Activated T-cell treated with anti-CD3 and anti-CD28 coated beads, Interleukin-2, amount 50 U/mL, for 24 hours (primary cell): ENCODE measurements at places on chromosomes 1 and 21.
A peak's percentile ranks its signal among the peaks of the same experiment; 100 is the strongest.

GRCh38 chr21:45248301-45248892 lies 39.3 kb downstream of the POFUT2 start:
- H3K4me1 ChIP-seq, result no peaks in the 10 kb centered on the region
- H3K4me3 ChIP-seq, result no peak overlapping the region
- no peak overlapping the region for H3K27ac ChIP-seq
- peaks cover 9% of the 10 kb centered on the region for H3K27me3 ChIP-seq
- no peak for DNase-seq
- no peaks in the 10 kb centered on the region for H3K36me3 ChIP-seq

DNA sequence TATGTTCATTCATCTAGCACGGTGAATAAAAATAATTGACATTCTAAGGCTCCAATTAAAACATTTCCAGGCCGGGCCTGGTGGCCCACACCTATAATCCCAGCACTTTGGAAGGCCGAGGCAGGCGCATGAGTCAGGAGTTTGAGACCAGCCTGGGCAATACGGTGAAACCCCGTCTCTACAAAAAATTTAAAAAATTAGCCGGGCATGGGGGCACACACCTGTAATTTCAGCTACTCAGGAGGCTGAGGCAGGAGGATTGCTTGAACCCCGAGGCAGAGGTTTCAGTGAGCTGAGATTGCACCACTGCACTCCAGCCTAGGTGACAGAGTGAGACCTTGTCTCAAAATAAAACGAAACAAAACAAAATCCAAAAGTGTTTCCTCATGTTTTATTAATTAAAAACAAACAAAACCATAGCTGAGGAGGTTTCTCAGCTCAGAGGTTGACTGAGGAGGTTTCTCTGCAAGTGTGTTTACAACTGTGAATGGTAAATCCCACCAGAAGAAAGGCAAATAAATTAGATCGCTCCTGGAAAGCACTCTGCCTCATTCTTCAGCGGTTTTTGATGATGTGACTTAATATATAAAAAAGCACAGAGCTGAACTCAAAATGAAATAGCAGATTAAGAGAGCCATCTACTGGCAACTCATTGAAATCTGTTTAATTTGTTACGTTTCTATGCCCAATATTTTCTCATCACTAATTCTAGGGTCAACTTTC lies 37.7 kb upstream of the ATG4C start:
- no peaks in the 10 kb centered on the region for H3K4me1 ChIP-seq
- no peak overlapping the region for H3K27ac ChIP-seq
- H3K4me3 ChIP-seq, result no peak overlapping the region
- H3K36me3 ChIP-seq, result no peaks in the 10 kb centered on the region
- peaks cover 11% of the 10 kb centered on the region for H3K27me3 ChIP-seq

- H3K36me3 ChIP-seq, result no peaks in the 10 kb centered on the region
- peaks cover 18% of the 10 kb centered on the region for H3K27me3 ChIP-seq
- no peak overlapping the region for H3K27ac ChIP-seq
- H3K4me1 ChIP-seq, result no peaks in the 10 kb centered on the region
- no peak overlapping the region for H3K4me3 ChIP-seq
Observed at GRCh38 chr1:236353813-236354212, 40.3 kb upstream of the EDARADD start.

DNA sequence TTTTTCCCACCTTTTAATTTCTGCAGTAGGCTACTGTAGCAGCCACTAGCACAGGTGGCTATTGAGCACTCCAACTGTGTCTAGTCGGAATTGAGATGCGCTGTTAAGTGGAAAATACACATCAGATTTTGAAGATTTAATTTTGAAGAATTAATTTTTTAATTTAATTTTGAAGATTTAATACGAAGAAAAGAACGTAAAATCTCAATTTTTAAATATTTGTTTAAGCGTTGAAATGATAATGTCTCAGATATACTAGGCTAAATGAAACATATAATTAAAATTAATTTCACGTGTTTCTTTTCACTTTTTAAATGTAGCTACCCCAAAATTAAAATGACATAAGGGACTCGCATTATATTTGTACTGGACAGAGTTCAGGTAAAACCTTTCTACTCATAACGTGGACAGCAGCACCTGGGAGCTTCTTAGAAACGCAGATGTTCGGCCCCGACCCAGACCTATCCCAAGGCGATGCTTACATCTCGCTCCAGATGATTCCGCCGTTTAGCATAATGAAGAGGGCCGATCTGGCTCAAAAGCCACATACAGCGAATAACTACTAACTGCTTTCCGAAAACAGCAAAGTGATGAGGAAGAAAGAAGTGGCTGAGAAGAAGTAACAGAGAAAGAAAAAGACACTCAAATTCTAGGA lies 717 bp downstream of the CRYZL1 start:
- H3K27me3 ChIP-seq, result peaks cover 21% of the 10 kb centered on the region
- peak; percentile 33 for DNase-seq
- peak overlapping the region; percentile 97 for H3K27ac ChIP-seq
- H3K36me3 ChIP-seq, result peaks cover 23% of the 10 kb centered on the region

GRCh38 chr1:164772635-164773034 lies 213.7 kb downstream of the PBX1 start:
- no peak for DNase-seq
- no peaks in the 10 kb centered on the region for H3K27me3 ChIP-seq
- H3K4me3 ChIP-seq, result no peak overlapping the region
- H3K4me1 ChIP-seq, result no peaks in the 10 kb centered on the region
- no peaks in the 10 kb centered on the region for H3K36me3 ChIP-seq

DNA sequence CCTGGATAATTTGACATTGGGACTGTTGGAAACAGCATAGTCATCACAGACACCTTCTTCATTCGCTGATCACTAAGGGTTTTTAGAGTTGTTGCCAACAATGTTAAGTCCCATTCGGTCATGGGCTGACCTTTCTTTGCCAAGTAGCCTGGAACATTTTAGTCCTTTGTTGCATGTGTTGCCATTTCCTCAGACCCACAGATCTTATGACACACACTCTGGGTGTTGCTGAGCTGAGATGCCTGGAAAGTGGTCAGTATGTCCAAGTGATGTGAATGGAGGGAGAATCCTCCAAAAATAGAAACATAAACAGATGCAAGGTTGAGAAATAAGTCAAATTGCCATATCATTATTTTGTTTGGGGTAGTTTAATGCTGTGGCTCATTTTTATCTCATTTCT lies 61.5 kb upstream of the GJA5 start:
- H3K27ac ChIP-seq, result no peak overlapping the region
- no peaks in the 10 kb centered on the region for H3K36me3 ChIP-seq
- H3K4me1 ChIP-seq, result no peaks in the 10 kb centered on the region
- no peak for DNase-seq

DNA sequence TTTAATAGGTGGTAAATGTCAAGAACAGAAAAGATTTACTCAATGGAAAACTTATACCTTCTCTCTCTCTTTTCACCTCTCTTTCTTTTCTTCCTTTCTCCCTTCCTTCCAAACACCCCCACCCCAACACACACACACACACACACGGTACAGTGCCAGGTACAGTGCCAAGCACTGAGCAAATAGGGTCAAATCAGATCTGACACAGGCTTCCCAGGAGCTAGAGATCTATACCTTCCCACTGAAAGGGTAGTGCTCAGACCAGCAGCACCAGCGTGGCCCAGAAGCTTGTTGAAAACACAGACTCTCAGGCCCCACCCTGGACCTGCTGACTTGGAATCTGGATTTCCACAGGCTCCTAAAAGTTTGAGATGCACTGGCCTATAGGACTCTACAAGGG lies 31.9 kb downstream of the IRF2BP2 start:
- no peak for DNase-seq
- H3K36me3 ChIP-seq, result no peaks in the 10 kb centered on the region
- H3K27me3 ChIP-seq, result no peaks in the 10 kb centered on the region
- no peaks in the 10 kb centered on the region for H3K4me1 ChIP-seq

DNA sequence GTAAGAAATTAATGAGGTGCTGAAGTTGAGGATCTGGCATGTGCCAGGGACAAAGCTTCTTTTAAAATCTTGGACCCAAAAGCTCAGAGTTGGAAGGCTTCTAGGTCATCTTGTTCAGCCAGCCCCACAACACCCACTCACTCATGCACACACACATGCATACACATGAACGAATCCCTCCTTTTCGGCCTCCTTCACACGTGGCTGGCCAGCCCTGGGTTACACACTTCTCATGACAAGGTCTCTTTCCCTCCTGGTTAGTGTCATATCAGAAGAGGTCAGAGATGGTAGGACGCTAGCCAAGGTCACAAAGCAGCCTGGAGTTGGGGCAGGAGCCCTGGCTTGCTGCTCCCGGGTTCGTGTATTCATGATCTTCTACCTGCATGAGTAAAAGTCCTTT lies 6.9 kb downstream of the DMBX1 start:
- no peak overlapping the region for H3K4me3 ChIP-seq
- H3K36me3 ChIP-seq, result no peaks in the 10 kb centered on the region
- peaks cover 12% of the 10 kb centered on the region for H3K4me1 ChIP-seq
- H3K27ac ChIP-seq, result no peak overlapping the region

DNA sequence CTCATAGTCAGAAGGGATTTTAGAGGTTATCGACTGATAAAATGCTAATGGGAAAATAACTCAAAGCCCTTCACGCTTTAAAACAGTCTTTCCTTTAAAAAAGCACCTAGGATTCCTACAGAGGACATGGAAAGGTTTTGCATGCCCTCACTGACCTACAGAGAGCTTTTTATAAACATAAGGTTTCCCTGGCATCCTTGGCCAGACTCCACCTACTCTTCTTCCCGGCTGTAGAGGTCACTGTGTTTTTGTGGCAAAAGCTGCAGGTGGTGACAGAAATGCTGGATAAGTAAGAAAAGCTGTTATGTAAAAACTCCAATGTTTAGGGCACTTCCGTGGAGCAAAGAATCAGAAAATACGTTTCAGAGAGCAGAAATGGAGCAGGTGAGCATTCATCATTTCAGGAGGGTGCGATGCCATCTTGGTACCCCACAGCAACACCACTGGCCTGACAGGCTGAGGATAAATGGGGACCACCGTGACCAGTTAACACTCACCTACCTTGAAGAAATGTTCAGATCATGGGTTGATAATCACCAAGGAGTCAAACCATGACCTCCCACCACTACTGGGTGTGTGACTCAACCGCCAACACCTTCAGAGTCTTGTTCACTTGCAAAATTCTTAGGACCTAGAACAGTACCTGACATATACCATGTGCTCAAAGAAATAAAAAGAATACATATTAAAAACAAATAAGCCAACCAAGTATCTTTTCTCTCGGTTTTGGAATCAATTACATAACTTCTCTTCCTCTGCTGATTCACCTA lies 46.6 kb downstream of the SSBP3 start:
- H3K4me3 ChIP-seq, result no peak overlapping the region
- DNase-seq, result no peak
- H3K27me3 ChIP-seq, result no peaks in the 10 kb centered on the region
- H3K4me1 ChIP-seq, result peaks cover 96% of the 10 kb centered on the region
- H3K27ac ChIP-seq, result peak overlapping the region; percentile 73

DNA sequence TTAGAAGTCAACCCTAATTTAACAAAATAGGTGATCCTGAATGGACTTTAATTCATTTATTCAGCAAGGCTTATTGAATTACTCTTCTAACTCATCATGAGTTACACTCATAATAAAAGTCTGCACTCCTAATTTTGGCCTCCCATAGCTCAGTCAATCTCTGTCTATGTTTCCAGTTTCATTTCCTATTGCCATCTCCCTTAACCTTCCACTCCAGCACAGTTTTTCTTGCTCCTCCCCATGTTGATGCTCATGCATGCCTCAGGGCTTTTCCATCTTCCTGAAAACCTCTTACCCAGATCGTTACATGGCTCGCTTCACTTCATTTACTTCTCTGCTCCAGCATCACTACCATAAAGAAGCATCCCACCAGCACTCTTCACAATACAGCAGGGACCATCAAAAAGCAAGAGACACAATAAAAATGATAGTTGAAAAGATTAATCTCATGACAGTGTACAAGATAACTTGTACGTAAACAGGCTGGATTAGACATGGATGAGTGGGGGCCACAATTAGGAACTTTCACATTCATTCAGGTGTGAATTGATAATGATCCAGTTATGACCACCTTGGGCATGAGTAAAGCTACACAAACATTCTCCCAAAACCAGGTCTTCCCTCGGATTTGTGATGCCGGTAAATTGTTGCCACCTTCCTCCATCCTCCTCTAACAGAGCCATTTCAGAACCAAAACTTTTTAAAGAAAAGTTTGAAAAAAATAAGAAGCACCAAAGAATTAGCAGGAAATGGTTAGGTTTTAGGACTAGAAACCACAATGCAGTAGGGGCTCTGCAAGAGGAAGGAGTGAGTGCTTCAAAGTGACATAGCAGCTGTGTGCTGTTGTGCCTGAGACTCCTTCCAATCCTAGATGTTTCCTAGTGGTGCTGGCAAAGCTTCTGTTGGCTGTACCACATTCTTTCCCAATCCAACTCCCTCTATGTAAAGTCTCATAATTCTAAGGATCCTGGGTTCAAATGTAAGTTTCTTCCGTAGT lies 89.8 kb downstream of the OLFML2B start:
- peaks cover 56% of the 10 kb centered on the region for H3K4me1 ChIP-seq
- no peak for DNase-seq
- H3K27ac ChIP-seq, result peak overlapping the region; percentile 74
- H3K36me3 ChIP-seq, result peaks cover 45% of the 10 kb centered on the region
- H3K27me3 ChIP-seq, result no peaks in the 10 kb centered on the region

DNA sequence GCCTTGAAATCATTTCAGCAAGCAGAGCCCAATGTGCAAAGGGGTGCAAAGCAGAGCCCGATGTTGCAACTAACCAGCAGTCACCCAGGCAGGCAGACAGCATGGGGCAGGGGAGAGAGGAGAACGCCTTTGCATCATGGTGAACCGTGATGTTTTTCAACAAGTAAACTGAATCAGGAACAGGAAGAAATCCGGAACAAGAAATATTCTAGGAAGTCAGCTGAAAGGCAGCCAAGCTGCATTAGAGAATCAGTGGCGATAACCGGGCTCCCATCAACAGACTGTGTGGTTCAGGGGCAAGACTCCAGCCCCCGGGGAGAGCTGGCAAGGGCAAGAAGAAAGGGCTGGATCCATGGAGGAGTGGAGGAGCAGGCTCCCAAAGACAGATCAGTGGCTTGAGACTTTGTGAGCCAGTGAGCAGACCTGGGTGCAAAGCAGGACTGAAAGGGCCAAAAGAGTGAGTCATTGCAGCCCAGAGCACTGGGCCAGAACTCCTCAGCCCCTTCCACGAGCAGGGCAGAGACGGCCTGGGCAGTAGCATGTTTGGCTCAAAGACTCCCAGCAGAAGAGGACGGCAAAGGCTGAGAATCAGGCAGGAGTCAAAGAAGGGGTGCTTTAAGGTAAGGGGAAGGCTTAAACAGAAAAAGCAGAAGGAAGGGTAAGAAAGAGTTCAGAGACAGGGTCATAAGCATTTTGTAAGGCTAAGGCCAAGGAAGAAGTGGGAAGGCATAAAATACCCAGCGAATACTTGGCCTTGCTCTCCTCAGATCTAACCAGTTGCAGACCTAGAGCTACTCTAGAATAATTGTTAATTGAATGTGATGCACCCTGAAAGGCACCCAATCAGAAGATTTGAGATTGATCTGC lies 155.0 kb downstream of the SETD4 start:
- no peak overlapping the region for H3K27ac ChIP-seq
- H3K4me3 ChIP-seq, result no peak overlapping the region
- no peak for DNase-seq
- H3K36me3 ChIP-seq, result no peaks in the 10 kb centered on the region

DNA sequence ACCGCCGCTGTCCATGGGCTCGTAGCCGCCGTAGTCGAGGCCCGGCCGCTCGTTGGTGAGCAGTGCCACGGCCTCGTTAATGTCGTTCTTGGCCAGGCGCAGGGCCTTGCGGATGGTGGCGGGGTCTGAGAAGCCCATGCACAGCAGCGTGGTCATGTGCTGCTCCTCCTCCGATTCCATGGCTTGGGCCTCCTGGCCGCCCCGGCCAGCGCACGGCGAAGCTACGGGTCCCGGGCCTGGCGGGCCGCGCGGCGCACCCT lies 300 bp downstream of the USP24 start:
- H3K4me1 ChIP-seq, result peaks cover 70% of the 10 kb centered on the region
- no peaks in the 10 kb centered on the region for H3K27me3 ChIP-seq
- peaks cover 32% of the 10 kb centered on the region for H3K36me3 ChIP-seq
- DNase-seq, result no peak

- no peaks in the 10 kb centered on the region for H3K4me1 ChIP-seq
- no peak for DNase-seq
- no peaks in the 10 kb centered on the region for H3K27me3 ChIP-seq
- H3K36me3 ChIP-seq, result no peaks in the 10 kb centered on the region
Observed at GRCh38 chr1:217315346-217315745, 315.5 kb downstream of the GPATCH2 start.
